ENCODE measurements at places on chromosomes 12 and 14.

GRCh38 chr12:39959031-39959430 is 146.8 kb downstream of the SLC2A13 start:
- DNase-seq, result no peak

DNA sequence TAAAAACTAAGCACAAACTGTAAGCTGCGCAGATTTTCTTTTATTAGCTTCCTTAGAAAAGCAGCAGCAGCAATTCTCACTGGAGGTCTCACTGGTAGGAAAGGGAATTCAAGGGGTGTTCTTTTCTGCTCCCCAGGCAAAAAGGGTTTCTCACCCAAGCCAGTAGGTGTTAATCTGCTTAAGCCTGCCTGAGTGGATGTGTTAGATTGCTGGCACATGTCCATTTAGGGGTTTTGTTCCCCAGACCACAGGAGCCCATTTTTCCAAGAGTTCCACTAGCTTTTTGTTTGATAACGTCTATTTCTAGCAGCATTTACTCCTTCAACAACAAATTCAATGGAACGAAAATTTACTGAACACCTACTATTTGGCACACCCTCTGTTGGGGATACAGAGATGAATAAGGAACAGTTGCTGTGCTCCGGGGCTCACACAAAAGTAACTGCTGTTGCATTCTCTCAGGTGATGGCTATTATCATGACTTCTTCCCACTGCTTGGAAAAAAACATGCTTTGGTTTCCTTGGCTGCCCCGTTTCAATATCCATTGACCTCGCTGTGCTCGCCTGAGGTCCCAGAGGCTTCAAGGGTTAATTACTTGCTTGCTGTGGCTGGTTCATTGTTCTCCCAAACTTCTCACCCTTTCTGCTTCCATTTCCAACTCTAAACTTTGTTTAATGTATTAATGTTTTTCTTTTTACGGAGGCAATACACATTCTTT is 31.1 kb upstream of the RIC8B start:
- DNase-seq, result no peak

DNA sequence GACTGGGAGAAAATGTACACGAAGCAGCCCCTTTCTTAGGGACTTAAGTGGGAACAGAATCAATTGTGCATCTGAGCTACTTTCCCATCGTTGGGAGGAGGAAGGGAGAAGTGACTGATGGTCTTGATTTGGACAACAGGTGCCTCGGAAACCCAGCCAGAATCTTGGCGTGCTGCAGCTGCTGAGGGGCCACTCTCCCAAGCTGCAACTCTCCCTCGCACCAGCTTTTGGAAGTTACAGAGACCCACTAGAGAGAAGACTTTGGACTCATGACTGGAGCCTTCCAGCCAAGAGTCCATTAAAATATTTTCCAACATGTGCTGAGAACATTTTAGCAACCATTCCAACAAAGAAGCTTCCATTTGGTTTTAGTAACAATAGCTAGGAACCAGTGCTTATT is 52.3 kb downstream of the GNS start:
- no peak for DNase-seq

DNA sequence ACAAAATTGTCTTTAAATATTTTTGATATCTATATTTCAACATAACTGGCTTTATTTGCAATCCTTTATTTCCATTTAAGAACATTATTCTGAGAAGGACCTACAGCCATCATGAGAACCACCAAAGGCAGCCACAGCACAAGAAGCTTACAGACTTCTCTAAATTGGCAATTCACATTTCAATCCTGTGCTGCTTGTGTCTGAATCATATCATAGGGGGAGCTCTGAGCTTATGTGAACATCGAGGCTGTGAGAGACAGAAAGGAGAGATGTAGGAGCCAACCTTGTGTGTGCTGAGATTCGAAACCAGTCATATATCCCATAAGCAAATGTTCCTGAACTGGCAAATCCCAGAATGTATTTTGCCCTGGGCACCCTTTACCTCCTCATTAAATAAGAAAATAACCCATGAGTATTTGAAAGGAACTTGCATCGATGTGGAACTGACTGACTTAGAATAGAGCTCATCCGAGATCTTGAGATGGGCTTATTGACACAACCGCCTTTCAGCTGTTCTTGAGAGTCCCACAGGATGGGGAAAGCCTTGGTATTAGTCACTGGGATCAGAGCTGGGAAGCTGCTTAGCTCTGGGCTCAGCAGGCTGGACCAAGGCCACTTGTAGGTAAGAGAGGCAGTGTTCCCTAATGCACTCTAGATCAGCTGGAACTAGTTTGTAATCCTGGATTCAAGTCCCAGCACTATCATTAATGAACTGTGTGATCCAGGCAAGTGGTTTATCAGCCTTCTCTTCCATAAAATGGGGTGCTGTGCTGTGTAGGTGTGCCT is 329.8 kb downstream of the CACNA1C start:
- no peak for DNase-seq

GRCh38 chr12:101884174-101884573 is 6.8 kb downstream of the DRAM1 start:
- no peak for DNase-seq

DNA sequence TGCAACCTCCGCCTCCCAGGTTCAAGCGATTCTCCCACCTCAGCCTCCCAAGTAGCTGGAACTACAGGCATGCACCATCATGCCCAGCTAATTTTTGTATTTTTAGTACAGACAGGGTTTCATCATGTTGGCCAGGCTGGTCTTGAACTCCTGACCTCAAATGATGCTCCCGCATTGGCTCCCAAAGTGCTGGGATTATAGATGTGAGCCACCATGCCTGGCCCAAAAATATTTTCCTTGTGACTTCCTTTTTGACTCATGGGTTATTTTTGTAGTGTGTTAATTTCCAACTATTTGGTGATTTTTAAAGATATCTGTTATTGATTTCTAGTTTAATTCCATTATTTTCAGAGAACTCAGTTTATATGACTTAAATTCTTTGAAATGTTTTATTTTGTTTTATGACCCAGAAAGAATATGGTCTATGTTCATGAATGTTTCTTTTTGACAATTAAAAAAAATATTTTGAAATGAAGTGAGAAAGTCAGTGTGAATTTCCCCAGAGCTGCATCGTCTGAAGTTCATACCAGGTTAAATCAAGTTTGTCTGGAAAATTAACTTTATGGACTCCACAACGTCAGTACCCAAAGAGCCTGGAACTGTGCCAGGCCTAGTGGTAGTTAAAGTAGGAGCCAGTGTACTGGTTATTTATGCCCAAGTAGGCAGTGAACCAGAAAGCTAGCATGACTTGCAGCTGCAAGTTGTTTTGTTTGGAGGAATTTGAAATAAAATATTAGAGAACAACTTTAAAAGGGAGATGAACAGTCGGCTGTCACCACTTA is 2.8 kb upstream of the CDKL1 start:
- no peak for DNase-seq

GRCh38 chr12:23950775-23951451 is 1.4 kb upstream of the SOX5 start:
- no peak for DNase-seq

DNA sequence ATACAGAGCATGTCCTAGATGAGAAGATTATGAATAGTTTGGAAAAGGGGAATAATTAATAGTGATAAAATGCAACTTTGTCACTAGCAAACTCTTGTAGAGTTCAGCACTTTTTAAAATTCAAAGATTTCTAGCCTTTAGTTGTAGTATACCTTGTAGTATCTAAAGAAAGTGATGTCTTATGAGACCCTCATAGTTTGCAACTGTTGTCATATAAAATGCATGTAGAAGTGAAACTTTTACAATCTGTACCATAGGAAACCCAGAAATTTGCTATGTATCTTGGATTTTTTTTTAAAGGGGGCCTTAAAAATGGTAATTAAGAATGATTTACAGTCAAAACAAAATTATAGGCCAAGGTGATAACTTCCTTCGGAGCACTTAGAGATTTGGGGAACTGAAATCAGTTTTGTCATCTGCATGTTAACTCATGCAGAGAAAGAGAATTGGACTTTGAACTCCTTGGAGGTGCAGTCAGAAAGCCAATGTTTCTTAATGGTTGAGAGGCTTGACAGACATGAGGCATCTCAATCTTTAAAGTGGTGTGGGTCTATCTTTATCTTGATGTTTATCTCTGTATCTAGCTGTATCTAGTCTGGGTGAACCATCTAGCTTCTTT is 1.3 kb downstream of the LRRK2 start:
- DNase-seq, result no peak

- DNase-seq, result no peak
Observed at GRCh38 chr14:98926146-98926545, 345.9 kb downstream of the BCL11B start.

- no peak for DNase-seq
Observed at GRCh38 chr12:59761542-59761941, 165.7 kb downstream of the SLC16A7 start.

- DNase-seq, result no peak
Observed at GRCh38 chr12:50282721-50283228, 545 bp downstream of the LIMA1 start.

- DNase-seq, result no peak
Observed at GRCh38 chr14:104114421-104115130, 23.8 kb upstream of the KIF26A start.

DNA sequence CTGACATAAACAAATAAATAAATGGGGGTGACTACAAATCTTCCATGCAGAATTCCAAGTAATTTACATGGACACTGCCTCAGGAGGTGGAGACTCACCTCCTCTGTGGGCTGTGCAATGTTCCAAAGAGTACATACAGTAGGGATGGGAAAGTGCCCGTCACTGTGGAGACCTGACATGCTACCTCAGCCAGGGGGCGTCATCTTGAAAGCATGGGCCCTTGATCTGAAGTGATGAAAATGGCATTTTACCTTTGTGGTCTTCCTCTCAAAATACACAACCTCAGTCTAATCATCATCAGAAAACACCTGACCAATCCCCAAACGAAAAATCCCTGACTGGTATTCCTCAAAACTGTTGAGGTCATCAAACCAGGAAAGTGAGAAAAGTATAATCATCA is 48.4 kb downstream of the ANAPC7 start:
- DNase-seq, result peak; percentile 61

DNA sequence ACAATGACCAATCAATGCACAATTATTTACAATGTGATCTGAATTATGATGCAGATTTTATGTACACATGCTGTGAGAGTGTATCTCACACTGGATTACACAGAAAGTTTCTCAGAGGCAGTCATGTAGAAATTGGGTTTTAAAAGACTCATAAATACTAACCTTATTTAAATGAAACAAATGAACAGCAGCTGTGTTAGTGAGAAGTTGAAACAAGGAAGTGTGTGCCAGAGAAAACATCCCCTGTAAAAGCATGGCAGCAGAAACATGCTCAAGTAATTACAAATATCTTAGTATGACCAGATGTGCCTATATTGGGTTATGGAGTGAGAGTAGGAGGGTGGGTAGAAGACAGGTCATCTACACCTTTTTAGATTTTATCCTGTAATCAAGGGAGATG is 723.7 kb downstream of the C12orf50 start:
- no peak for DNase-seq

GRCh38 chr12:106174876-106175275 is 36.1 kb upstream of the NUAK1 start:
- no peak for DNase-seq

DNA sequence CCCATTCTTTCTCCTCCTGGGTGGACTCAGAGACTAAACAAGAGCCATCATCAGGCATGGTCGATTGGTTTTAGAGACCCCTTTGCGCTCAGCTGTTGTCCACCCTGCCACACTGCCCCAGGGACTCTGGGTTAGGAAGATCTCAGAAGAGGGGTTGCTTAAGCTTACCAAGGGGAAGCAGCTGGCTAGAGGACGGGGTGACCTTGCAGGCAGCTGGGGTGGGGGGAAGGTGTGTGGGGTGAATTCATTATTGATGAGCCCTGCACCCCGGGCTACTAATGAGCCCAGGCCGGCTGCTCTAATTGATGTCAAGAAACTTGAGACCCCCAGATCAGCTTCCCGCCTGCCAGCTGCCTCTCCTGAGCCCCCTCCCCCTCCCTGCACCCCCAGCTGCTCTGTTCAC is 8.7 kb upstream of the ZNF385A start:
- DNase-seq, result no peak

- DNase-seq, result no peak
Observed at GRCh38 chr14:48536318-48536717, 860.9 kb upstream of the MDGA2 start.

DNA sequence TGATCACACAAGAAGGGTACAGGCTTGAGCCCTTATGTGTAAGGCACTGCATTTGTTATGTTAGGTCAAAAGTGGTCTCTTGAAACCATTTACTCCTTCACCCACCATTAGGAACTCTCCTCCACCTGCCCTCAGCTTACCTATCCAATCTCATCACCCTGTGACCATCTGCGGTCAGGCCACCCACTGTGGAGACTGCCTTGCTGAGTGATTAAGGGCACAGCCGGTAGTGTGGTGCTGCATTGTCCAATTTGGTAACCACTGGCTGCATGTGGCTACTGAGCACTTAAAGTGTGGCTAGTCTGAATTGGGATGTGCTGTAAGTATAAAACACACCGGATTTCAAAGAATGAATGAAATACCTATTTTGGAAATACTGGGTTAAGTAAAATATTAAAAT is 177.1 kb upstream of the PARP11 start:
- no peak for DNase-seq

DNA sequence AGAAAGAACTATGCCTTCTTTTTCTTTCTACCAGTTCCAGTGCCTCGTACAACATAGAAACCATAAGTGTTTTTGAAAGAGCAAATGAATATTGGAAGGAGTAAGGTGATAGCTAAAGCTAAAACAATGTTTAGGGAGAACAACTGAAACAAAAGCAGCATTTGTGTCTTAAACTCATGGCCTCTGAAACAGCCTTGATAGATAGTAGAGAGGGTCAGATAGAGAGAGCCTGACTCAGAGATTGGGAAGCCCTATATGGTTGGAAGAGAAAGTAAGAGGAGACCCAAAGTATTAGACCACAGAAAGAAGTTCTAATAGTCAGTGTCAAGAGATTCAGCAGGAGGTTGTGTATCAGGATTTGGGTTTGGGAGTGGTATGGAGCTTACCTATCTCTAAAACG is 79.6 kb upstream of the IFNG-AS1 start:
- DNase-seq, result no peak
